ENCODE measurements at places on chromosomes 1 and 21. TPM values are rescaled to one million over a fixed set of nuclear protein-coding genes. Genes with fewer than 3 reads are reported as not detected.

Gene CFAP74
- 0.27 TPM for total RNA-seq

Gene HSPA6
- 46.1 TPM for total RNA-seq

Gene UBXN10
- 0.17 TPM for total RNA-seq

Gene ANKRD45
- 1.1 TPM for total RNA-seq

Gene TNN
- 1.3 TPM for total RNA-seq

Gene GPR89A
- 23.5 TPM for total RNA-seq

Gene PAPPA2
- 0.06 TPM for total RNA-seq

GRCh38 chr21:39489380-39489924 is 37.7 kb downstream of the SH3BGR start:
- H3K4me3 ChIP-seq, result no peak overlapping the region
- H3K36me3 ChIP-seq, result no peaks in the 10 kb centered on the region
- no peak for DNase-seq
- no peaks in the 10 kb centered on the region for H3K27me3 ChIP-seq
- no peaks in the 10 kb centered on the region for H3K4me1 ChIP-seq

- no peaks in the 10 kb centered on the region for H3K36me3 ChIP-seq
- H3K27ac ChIP-seq, result no peak overlapping the region
- no peaks in the 10 kb centered on the region for H3K4me1 ChIP-seq
- DNase-seq, result peak; percentile 75
- H3K4me3 ChIP-seq, result no peak overlapping the region
Observed at GRCh38 chr1:182299728-182300616, 91.6 kb downstream of the GLUL start.

GRCh38 chr1:47886141-47886540 is 111.0 kb downstream of the TRABD2B start:
- no peak overlapping the region for H3K27ac ChIP-seq
- no peak overlapping the region for H3K4me3 ChIP-seq
- no peaks in the 10 kb centered on the region for H3K36me3 ChIP-seq

- H3K4me3 ChIP-seq, result peak overlapping the region; percentile 81
- DNase-seq, result no peak
- no peaks in the 10 kb centered on the region for H3K27me3 ChIP-seq
- no peaks in the 10 kb centered on the region for H3K36me3 ChIP-seq
- H3K4me1 ChIP-seq, result peaks cover 30% of the 10 kb centered on the region
Observed at GRCh38 chr1:161727256-161727924, 6.0 kb downstream of the FCRLB start.

DNA sequence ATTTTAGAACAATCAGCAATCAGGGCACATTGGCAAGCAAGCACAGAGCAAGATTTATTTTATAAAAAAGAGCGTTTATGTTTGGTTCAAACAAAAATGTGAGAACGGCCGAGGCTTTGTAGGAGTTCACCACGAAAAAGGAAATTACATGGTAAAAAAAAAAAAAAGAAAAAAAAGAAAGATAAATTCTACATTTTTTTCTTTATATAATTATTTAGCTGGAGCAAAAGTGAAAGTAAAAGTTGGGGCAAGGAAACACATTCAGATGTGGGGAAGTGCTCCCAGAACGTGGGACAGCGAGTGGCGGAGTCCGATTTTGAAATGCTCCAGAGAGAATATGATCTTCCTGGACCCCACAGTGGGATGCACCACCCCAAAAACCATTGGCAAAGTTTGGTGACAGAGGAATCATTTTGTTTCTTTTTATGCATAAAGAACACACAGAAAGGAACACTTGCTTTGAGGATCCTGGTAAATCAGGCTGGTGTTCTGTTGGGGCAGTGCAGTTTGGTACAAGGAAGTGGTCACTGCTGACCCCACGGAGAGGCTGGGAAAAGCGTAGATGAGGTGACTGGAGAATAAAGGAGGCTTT is 16.3 kb upstream of the ATP5PO start:
- peak; percentile 73 for DNase-seq
- H3K4me3 ChIP-seq, result peak overlapping the region; percentile 55
- H3K36me3 ChIP-seq, result no peaks in the 10 kb centered on the region

DNA sequence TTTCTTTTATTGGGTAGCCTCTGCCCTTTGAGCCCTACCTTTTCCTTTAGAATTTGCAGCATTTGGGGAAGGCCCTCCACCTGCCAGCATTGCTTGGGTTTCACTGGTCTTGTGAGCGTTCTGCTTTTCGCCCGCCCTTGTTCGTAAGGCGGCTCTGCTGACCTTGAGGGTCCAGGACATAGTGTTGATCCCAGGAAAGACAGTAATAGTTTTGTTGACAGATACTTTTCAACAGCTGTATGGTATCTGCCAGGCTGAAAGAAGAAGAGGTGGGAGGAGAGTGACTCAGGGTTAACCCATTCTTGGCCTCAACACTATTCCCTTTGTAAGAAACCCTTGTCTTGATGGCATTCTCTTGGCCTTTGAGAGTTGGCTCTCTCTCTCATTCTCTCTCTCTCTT is 113.4 kb upstream of the SPAG17 start:
- no peaks in the 10 kb centered on the region for H3K4me1 ChIP-seq
- H3K4me3 ChIP-seq, result no peak overlapping the region
- H3K27ac ChIP-seq, result no peak overlapping the region
- no peak for DNase-seq
- no peaks in the 10 kb centered on the region for H3K27me3 ChIP-seq

GRCh38 chr21:17911628-17912027 is 92.5 kb upstream of the C21orf91 start:
- no peak overlapping the region for H3K27ac ChIP-seq
- H3K36me3 ChIP-seq, result no peaks in the 10 kb centered on the region
- H3K4me3 ChIP-seq, result no peak overlapping the region
- no peaks in the 10 kb centered on the region for H3K27me3 ChIP-seq
- DNase-seq, result no peak

DNA sequence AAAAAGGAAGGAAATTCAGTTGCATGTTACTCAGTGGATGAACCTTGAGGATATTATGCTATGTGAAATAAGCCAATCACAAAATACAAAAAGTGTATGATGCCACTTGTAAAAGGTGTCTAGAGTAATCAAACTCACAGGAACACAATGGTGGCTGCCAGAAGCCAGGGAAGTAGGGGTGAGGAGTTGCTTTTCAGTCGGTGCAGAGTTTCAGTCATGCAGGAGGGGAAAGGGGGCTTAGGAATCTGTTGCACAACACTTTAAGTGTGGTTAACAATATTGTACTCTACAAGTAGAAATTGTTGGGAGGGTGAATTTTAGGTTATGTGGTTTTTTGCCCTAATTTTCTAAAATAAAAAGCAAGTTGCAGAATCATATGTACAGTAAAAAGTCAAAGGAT is 184.2 kb upstream of the RAB4A start:
- no peak for DNase-seq
- H3K27me3 ChIP-seq, result no peaks in the 10 kb centered on the region
- no peak overlapping the region for H3K27ac ChIP-seq
- H3K4me1 ChIP-seq, result no peaks in the 10 kb centered on the region

- peaks cover 30% of the 10 kb centered on the region for H3K4me1 ChIP-seq
- no peak overlapping the region for H3K4me3 ChIP-seq
Observed at GRCh38 chr1:172748201-172748600, 89.3 kb downstream of the FASLG start.

- no peaks in the 10 kb centered on the region for H3K4me1 ChIP-seq
Observed at GRCh38 chr1:50973875-50974617, 4.0 kb downstream of the CDKN2C start.

DNA sequence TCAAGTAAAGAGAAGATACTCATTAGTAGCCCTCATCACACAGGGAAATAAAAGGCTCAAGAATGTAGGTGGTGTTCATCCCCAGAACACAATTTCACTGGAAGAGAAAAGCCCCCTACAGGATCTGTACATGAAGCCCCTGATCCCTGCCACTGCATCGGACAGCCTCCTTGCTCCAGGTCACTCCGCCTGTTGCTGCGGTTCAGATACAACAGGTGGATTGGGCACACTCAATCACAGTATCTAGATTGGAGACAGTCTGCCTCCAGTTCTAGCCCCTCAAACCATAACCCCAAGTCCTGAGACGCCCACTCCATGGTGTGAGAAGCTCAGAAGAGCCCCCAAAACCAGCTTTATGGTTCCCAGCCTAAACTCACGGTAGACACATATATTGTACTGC is 1.1 kb downstream of the SLAMF9 start:
- DNase-seq, result peak; percentile 29
- no peaks in the 10 kb centered on the region for H3K36me3 ChIP-seq
- no peak overlapping the region for H3K4me3 ChIP-seq

- H3K4me1 ChIP-seq, result no peaks in the 10 kb centered on the region
- H3K4me3 ChIP-seq, result no peak overlapping the region
- H3K36me3 ChIP-seq, result no peaks in the 10 kb centered on the region
- no peak overlapping the region for H3K27ac ChIP-seq
Observed at GRCh38 chr1:171613282-171613681, 8.8 kb upstream of the MYOCOS start.

DNA sequence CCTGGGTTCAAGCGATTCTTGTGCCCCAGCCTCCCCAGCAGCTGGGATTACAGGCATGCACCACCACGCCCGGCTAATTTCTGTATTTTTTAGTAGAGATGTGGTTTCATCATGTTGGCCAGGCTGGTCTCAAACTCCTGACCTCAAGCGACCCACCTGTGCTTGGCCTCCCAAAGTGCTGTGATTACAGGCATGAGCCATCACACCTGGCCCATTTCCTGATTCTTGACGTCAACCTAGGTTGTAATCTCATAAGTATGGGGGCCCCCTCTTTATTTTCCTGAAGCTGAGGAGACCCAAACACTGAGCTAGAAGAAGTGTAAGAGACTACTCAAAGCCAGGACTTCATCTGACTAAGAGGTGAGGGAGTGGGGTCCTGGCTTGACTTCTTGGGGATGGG is 21.8 kb downstream of the SLC9A1 start:
- H3K27ac ChIP-seq, result peak overlapping the region; percentile 92
- peaks cover 90% of the 10 kb centered on the region for H3K4me1 ChIP-seq
- no peak overlapping the region for H3K4me3 ChIP-seq

- no peak overlapping the region for H3K4me3 ChIP-seq
- DNase-seq, result no peak
- H3K4me1 ChIP-seq, result peaks cover 74% of the 10 kb centered on the region
Observed at GRCh38 chr1:151002611-151003010, 4.1 kb downstream of the MINDY1 start.

DNA sequence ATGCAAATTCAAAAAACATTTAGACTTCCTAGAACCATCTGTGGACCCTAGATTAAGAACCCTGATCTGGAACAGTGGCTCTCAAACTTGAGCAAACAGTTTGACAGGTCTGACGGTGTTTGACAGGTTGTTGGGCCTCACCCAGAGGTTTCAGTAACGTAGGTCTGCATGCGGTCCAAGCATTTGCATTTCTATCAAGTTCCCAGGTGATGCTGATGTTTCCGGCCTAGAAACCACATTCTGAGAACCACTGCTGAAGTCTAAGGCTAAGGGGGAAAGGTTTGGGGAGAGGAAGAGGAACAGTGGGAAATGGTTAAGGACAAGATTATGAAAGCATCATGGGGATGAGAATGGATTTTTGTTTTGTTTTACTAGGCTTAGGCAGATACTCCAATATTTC is 48.6 kb downstream of the MDM4 start:
- peak overlapping the region; percentile 70 for H3K27ac ChIP-seq
- DNase-seq, result no peak
- no peak overlapping the region for H3K4me3 ChIP-seq
- H3K4me1 ChIP-seq, result peaks cover 17% of the 10 kb centered on the region

- no peak for DNase-seq
- no peaks in the 10 kb centered on the region for H3K36me3 ChIP-seq
- H3K27ac ChIP-seq, result no peak overlapping the region
- no peaks in the 10 kb centered on the region for H3K27me3 ChIP-seq
- no peaks in the 10 kb centered on the region for H3K4me1 ChIP-seq
Observed at GRCh38 chr1:93489756-93490155, 41.8 kb downstream of the FNBP1L start.

GRCh38 chr1:28031173-28031572 is 57.2 kb downstream of the EYA3 start:
- DNase-seq, result no peak
- H3K27me3 ChIP-seq, result no peaks in the 10 kb centered on the region
- no peak overlapping the region for H3K4me3 ChIP-seq
- H3K27ac ChIP-seq, result no peak overlapping the region
- H3K4me1 ChIP-seq, result no peaks in the 10 kb centered on the region
